Activated CD4-positive, alpha-beta T cell treated with anti-CD3 and anti-CD28 coated beads, Interleukin-2, amount 50 U/mL, for 4 hours (primary cell): ENCODE measurements at places on chromosomes 16 and 17.

GRCh38 chr17:69812240-69812837 is 262.7 kb upstream of the KCNJ16 start:
- DNase-seq: no peak

GRCh38 chr16:88560714-88561484 is 9.3 kb upstream of the ZC3H18 start:
- no peak for DNase-seq

DNA sequence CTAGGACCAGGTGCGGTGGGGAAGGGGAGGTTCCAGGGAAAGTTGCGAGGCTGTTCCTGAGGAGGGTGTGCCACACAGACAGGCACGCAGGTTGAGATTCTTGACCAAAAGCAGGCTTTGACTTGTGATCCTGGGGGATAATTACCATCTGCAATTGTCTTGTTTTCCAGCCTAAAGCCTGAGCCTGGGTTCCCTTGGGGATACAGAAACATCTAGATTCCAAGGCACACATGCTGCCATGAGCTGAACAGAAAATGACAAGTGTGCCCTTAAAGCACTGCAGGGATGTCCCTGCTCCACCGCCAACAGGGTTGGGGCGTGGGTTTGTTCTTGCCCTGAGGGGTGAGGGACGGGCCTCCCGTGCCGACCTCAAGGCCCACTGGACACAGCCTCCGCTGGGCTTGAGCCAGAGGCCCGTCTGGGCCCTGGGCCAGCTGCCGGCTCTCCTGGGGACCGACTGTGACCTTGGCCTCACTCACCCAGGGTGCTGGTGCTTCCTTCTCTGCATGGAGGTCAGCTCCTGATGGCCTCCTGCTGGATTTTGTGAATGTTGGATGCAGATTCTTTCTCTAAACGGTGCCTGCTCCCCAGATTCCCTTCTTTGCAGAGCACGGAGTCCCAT is 14.0 kb downstream of the CA5A start:
- DNase-seq: no peak

DNA sequence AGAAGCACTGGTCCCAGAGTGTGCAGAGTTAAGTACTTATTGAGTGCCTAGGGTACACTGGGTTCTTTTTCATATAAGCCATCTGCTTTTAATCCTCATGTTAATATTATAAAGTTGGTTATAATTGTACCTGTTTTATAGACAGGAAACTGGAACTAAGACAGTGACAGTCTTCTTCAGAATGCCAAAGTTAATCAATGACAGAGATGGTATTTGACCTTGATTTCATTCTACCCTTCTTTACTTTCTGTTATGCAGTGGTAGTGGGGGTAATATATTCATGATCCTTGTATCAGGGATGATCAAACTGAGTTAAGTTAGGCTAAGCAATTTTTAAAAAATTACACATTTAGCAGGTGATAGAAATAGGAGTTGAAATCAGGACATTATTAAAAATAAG is 108.6 kb upstream of the GOT2 start:
- DNase-seq: no peak

DNA sequence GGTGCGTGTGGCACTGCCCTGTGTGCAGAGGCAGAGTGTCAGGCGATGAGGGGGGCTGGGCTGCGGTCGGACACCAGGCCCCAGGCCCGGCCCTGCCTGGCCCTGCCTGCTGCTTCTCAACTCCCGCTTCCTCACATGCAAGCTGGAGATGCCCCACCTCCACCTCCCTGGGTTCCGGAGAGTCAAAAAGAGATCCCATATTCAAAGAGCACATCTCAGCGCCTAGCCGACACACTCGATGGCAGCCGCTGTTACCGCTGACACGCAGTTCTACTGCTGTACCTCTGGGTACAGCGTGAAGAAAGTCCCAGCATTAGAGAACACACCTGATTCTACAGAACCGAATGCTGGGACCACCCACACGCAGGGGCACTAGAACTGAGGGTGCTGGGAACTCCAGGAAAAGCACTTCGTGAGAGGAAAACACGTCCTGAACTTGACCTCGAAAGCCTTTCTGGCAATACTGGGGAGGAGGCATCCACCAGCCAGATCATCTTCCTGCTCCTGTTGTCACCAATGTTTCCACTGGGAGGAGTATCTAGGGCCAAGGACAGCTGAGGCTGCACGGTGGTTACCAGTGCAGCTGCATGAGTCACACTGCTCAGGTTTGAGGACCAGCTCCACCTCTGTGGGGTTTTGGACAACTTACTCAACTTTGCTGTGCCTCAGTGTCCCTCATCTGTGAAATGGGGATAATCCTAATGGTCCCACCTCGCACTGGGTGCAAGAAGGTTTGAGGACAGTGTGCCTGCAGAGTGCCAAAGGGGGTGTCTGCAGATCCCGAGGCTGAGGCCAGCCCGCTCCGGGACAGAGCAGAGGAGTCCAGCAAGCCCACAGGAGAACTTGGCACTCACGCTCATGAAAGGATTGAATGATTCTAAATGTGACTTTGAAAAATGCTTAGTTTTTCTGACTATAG is 100.4 kb upstream of the DNAH17 start:
- DNase-seq: no peak

DNA sequence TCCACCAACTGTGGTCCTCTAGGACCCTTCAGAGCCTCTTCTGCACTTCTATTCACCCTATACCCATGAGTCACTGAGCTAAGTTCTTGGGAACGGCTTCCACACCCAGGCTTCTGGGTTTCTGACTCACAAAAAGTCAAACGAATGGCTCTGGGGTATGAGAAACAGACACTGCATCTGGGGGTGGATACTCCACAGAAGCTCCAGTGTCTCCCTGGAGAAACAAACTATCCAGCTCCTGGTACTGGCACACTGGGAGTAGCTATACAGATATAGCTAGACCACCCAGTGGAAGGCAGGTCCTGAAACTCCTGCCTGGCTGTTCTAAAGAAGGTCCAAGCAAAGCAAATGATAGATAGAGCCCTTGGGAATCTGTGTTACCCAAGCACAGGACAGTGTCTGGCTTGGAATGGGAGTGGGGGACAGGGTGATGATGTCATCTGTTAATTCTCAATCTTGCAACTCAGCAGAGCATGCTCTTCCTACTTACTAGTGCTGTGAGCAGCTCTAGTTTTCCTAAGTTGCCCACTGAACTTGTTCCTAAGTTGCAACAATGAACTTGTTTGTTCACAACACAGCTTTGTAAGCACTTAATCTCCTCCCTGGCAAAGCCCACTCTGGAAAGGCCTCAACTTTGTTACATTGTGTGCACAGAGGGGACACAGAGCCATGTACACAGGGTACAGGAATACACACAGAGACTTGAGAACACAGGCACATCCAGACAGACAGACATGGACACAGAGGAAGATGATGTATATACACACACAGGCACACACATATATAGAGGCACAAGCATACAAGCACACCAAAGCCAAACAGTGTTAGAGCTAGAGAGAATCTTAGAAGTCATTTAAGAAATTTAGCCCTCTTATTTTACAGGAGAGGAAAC is 6.7 kb downstream of the MMP28 start:
- no peak for DNase-seq

GRCh38 chr17:9790889-9791876 is at the start of gene DHRS7C:
DHRS7C (minus strand) TSS chr17:9791592; CDS start chr17:9791284, 308 bp downstream.
- DNase-seq: no peak

DNA sequence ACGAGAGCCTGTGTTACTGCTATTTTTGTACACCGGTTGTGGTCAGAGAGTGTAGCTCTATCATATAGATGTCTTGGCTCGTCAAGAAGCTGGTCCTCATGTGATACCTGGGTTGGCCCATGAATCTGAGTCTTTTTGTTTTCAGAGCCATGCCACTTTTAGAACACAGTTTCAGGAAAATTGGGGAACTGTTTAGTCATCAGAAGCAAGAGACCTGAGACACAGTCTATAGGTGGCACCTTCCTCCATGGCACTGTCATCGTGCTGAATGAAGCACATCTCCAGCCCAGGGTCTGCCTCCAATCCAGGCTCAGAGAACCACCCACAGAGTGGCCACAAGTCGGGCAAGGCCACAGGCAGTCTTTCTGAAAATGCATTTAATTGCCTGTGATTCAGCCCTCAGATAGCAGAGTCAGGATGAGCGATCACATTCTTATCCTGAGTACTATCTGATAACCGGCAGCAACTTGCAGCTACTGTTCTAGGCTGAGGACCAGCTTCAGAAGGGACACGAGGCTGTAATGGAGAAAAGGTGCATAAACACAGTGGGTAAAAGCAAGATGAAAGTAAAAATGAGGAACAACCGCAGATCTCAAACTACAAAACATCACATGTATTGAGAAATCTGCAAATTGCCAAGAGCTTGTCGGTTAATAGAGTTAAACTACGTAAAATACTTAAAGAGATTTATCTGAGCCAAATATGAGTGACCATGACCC is 14.2 kb upstream of the HAPSTR1 start:
- no peak for DNase-seq

DNA sequence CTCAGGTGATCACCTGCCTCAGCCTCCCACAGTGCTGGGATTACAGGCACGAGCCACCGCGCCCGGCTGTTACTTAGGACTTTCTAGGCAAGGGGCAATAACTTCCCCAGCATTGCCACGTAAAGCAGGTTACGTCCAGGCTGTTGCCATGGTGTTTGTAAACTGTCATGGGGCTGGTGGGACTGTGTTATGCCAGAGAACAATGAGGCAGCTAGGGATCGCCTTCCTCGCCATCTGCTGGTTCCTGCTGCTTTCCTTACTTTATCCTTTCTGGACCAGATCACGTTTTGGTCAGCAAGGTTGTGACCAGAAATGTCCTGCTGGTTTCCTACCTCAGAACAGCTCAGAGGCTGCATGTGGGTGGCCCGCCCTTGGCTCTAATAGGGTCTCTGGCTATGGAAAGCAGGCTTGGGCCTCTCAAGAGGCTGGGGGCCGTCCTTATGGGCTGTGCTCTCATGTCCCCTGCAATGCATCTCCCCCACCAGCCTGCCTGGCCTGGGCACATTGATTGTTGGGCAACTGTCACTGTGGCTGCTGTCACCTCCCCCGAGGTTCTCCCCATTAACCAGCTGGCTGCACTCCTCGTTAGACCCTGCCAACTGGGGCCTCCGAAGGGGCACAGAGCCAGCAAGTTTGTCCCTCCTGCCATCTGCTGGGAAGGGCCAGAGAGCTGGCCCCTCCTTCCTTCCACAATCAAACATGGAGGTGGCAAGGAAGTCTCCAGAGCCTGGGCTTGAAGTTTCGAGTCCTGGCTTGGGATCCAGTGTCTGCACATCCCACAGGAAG is 28.2 kb upstream of the ZC3H18 start:
- no peak for DNase-seq

- no peak for DNase-seq
Measured at GRCh38 chr16:86984991-86985647, 332.1 kb downstream of the C16orf95 start.

DNA sequence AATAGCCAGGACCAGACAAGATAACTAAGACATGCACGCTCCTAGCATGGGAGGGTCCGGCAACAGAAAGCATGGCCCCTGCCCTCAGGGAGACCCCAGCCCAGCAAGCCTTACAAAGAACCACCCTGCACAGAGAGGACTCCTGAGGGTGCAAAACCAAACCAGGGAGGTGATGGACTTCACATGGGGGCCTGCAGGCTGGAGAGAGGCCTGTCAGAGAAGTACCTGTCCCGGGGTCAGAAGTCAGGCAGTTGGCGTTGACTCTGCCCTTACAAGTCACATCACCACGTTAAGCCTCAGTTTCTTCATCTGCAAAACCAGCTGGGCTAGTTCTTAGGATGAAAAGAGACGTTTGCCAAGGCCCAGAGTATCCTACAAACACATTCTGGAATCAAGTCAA is 4.7 kb downstream of the OTOP2 start:
- DNase-seq: no peak

GRCh38 chr17:19744922-19745757 is 3.0 kb downstream of the ALDH3A1 start:
- peak; percentile 81 for DNase-seq

DNA sequence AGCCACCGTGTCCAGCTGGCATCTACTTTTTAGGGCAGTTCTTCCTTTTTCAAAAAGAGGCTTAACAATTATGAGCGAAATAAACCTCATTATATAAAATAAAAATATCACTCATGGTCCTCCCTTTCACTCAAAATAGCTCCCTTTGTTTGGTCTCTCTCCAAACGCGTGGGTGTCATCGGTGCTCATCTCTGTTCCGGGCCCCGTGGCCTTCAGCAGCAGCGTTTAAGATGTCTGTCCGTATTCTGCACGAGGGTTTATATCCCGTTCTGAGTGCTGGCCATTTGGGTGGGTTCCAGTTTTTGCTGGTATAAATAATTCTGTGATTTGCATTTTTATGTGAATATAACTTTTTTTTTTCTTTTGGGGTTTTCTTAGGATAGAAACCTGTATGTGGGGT is 33.4 kb downstream of the PRMT7 start:
- no peak for DNase-seq

DNA sequence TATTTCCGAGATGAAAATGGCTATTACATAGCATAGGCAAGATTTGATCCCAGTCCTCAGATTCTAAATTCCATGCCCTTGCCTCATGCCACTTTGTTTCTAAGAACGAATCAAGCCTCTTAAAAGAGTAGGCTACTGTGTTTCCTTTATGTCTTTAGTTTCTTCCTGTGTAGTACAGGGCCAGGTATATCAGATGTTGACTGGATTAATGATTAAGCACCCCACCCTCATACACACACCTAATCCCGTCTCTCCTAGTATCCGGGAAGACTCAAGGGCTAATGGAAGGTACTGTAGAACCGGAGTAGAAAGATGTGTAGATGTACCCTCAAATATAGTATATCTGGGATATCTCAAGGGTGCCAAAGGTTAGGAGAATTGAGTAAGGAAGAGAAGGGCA is 6.7 kb downstream of the TOM1L1 start:
- DNase-seq: no peak

DNA sequence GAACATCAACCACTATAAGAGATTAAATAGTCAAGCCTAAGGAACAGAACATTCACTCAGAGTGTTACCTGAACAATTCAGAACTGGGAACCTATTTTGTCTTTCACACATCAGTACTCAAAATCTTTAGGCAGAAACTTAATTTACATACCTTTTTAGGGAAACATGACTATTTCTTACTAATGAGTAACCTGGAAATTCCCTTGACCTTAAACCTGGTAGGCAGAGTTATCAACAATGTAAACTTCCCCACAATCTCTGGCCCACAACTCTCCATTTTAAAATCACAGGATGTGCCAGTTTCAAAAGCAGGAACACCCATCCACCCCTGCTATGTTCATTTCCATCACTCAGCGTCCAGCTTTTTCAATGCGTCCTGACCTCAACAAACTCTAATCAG is 132.9 kb upstream of the ANKFN1 start:
- no peak for DNase-seq

DNA sequence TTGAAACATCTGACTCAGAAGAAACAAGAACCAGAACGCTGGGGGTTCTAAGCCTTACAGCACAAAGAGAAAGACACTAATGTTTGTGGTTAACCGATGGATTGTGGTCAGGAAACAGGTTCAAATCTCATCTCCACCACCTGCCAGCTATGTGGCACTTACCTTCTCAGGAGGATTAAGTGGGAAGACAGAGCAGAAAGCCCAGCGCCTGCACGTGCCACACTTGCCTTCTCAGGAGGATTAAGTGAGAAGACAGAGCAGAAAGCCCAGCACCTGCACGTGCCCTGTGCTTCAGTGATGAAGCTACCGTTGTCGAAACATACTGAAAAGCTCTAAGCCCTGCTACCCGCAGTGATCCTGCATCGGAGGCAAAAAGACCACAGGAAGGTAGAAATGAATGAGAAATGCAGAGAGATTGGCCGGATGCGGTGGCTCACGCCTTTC is 90.6 kb downstream of the NXN start:
- no peak for DNase-seq
